Activated naive CD4-positive, alpha-beta T cell treated with anti-CD3 and anti-CD28 coated beads for 36 hours (primary cell): ENCODE measurements at places on chromosomes 4 and X. TPM values are rescaled to one million over a fixed set of nuclear protein-coding genes. Genes with fewer than 3 reads are reported as not detected.

Gene TRMT10A
- total RNA-seq: 9.2 TPM

GRCh38 chr4:6049985-6050384 lies 31.8 kb upstream of the C4orf50 start:
- H3K27me3 ChIP-seq: no peaks in the 10 kb centered on the region
- no peak overlapping the region for H3K27ac ChIP-seq
- no peak for DNase-seq
- no peaks in the 10 kb centered on the region for H3K36me3 ChIP-seq
- H3K4me1 ChIP-seq: no peaks in the 10 kb centered on the region

DNA sequence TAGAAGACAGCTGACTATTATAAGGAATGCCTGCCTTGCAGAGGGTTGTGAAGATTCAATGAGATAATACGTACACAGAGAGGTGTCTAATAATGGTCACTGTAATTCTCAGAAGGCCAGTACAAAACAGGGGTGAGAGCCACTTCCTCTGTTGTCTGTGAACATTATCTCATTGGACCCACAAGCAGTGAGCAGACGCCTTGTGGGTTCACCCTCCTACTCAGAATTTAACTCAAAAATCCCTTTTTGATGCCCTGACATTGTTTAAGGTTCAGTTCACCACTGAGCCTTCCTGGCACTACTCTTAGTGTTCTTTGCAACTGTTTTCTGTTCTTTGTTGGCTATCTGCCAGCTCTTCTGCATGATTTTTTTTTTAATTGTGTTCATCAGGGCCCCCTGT lies 467.4 kb downstream of the BCOR start:
- DNase-seq: no peak
- H3K4me1 ChIP-seq: peaks cover 28% of the 10 kb centered on the region
- H3K36me3 ChIP-seq: no peaks in the 10 kb centered on the region

- H3K36me3 ChIP-seq: no peaks in the 10 kb centered on the region
- H3K27me3 ChIP-seq: no peaks in the 10 kb centered on the region
- no peak overlapping the region for H3K4me3 ChIP-seq
- no peaks in the 10 kb centered on the region for H3K4me1 ChIP-seq
- no peak for DNase-seq
These were observed 9.9 kb downstream of the CFAP99 start for GRCh38 chr4:2428496-2429213.

Gene TMEM271
- total RNA-seq: not detected

GRCh38 chr4:15550491-15550890 lies 80.8 kb downstream of the CC2D2A start:
- no peaks in the 10 kb centered on the region for H3K27me3 ChIP-seq
- no peaks in the 10 kb centered on the region for H3K36me3 ChIP-seq
- no peak overlapping the region for H3K4me3 ChIP-seq
- H3K27ac ChIP-seq: no peak overlapping the region

DNA sequence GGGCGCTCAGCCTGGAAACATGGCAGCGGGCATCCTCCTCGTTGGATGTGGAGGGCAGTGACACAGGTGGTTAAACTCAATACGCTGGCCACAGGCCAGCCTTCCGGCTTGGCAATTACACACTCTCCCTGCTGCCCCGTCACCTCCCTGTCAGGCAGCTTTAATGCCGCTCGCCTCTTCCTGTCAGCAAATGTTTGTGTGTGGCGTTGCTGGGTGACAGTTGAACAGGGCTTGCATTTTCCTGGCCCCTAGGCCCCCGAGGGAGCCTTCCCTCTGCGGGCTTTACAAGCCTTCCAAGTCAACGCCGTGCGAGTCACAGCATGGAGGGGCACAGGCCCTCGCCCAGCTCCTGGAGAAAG lies 620.0 kb downstream of the BCOR start:
- DNase-seq: peak; percentile 48
- no peak overlapping the region for H3K27ac ChIP-seq
- peaks cover 9% of the 10 kb centered on the region for H3K4me1 ChIP-seq
- H3K27me3 ChIP-seq: no peaks in the 10 kb centered on the region
- no peak overlapping the region for H3K4me3 ChIP-seq

GRCh38 chr4:73434311-73434710 lies 1.7 kb upstream of the AFP start:
- no peak overlapping the region for H3K27ac ChIP-seq
- H3K4me3 ChIP-seq: no peak overlapping the region
- no peak for DNase-seq
- H3K27me3 ChIP-seq: peaks cover 5% of the 10 kb centered on the region

Gene IL1RAPL2
- total RNA-seq: not detected

GRCh38 chr4:54728368-54728767 lies 70.6 kb downstream of the KIT start:
- H3K27me3 ChIP-seq: no peaks in the 10 kb centered on the region
- DNase-seq: no peak
- no peaks in the 10 kb centered on the region for H3K36me3 ChIP-seq
- H3K4me3 ChIP-seq: no peak overlapping the region
- H3K4me1 ChIP-seq: no peaks in the 10 kb centered on the region
- no peak overlapping the region for H3K27ac ChIP-seq

DNA sequence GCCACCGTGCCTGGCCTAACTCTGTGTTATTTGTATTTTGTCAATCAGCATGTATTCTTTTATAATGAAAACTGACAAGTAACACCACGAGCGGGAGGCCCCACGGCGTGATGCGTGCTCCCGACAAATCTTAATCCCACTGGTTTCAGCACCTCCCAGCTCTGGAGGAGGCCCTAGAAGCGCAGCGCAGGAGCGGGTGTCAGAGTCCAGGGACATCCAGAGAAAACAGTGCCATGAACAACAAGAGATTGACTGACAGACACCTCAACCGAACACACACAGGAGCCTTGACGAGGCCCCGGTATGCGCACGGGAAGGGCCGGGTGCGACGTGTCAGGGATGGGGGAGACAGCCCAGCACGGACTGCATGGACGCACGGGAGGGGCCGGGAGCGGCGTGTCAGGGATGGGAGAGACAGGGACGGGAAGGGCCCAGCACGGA lies 23.0 kb downstream of the GAK start:
- no peak overlapping the region for H3K4me3 ChIP-seq
- H3K4me1 ChIP-seq: no peaks in the 10 kb centered on the region
- peaks cover 14% of the 10 kb centered on the region for H3K36me3 ChIP-seq
- DNase-seq: no peak
- H3K27ac ChIP-seq: no peak overlapping the region
- H3K27me3 ChIP-seq: no peaks in the 10 kb centered on the region

DNA sequence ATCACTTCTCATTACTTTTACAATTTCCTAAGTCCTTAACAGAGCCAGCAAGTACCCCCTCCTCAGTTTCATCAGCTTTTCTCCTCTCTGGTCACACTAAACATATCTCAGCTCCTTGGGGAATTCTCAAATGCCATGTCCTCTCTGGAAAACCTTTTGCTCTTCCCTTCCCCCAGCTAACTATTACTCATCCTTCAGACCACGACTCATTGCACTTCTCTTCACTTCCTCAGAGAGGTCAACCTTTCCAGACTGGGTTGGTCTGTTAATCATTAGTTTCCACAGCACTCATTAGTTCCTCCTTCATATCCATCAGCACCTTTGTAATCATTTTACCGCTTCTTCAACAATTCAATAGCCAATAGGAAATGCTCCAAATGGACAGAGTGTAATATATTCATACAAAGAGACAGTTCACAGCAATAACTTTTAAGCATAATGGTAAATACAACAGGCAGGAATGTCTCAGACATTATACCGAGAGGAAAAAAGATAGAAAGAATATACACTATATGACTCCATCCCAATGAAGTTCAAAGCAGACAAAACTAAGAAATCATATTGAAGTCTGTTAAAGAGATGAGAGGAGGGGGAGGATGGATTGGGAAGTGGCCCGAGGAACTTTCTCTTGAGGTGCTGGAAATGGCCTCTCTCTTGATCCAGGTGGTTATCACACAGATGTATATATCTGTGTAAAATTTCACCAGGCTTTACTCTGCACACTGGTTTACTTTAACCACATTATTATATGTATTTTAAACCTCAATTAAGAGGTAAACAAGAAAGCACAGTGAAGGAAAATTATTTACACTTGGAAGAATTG lies 39.6 kb downstream of the DDX60L start:
- peaks cover 20% of the 10 kb centered on the region for H3K36me3 ChIP-seq
- no peaks in the 10 kb centered on the region for H3K27me3 ChIP-seq
- H3K4me1 ChIP-seq: peaks cover 17% of the 10 kb centered on the region
- peak overlapping the region; percentile 1 for H3K27ac ChIP-seq
- no peak overlapping the region for H3K4me3 ChIP-seq

DNA sequence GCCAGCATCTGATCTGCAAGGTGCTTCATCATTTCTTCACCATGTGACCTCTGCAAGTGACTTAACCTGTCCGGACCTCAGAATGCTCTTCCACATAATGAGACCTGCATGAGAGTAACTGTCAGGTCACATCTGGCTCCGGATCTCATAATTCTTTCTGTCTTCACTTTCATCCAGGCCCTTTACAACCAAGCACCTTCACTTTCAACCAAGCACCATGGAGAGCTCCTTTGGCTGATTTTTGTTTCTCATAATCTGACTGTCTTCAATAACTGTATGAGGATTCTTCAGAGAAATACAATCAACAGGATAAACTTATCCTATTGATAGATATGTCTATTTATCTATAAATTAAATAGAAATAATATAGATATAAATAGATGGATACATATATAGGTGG lies 148.1 kb downstream of the VCX3A start:
- no peak for DNase-seq
- H3K4me3 ChIP-seq: no peak overlapping the region
- no peaks in the 10 kb centered on the region for H3K27me3 ChIP-seq

DNA sequence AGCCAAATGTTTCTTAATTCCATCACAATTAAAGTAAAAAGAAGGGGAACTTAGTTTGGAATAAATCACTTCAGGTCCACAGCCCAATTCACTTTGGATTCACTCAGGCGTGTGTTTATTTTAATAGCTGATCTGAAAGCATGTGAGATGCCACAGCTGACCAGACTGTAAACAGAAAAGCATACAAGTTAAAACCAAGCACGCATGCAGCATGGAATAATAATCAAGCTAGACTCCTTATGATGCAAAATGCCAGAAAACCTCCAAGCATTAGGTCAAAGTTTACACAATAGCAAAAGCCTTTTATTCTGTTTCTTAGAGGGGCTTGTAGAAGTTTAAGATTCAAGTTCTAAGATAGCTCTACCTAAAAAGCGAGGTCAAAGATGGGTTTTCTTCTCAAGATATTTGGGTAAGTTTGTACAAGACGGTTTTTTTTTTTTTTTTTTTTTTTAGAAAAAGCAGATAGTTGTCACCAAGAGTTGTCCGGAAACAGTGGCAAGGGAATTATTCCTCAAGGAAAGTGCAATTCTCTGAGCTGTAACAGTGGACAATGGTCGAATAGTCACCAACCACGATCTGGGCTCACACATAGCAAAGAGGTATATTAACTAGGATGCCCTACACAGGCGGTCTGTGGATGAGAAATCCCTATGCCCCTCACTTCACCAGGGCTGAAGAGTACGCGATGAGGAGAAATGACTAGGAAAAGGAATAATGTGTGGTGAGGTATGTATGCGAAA lies 763 bp upstream of the PRRG1 start:
- peaks cover 15% of the 10 kb centered on the region for H3K27me3 ChIP-seq
- H3K4me3 ChIP-seq: peak overlapping the region; percentile 21
- H3K4me1 ChIP-seq: peaks cover 4% of the 10 kb centered on the region
- H3K36me3 ChIP-seq: no peaks in the 10 kb centered on the region
- DNase-seq: no peak

Gene ARHGAP6
- not detected for total RNA-seq

GRCh38 chr4:38867478-38868058 lies at the start of gene FAM114A1:
FAM114A1 (plus strand) TSS chr4:38867806; CDS start chr4:38878079, 10,273 bp downstream.
- no peak for DNase-seq
- H3K4me1 ChIP-seq: peaks cover 8% of the 10 kb centered on the region
- no peaks in the 10 kb centered on the region for H3K36me3 ChIP-seq
- H3K27me3 ChIP-seq: peaks cover 15% of the 10 kb centered on the region
- no peak within 1 kb of the TSS for H3K27ac ChIP-seq

DNA sequence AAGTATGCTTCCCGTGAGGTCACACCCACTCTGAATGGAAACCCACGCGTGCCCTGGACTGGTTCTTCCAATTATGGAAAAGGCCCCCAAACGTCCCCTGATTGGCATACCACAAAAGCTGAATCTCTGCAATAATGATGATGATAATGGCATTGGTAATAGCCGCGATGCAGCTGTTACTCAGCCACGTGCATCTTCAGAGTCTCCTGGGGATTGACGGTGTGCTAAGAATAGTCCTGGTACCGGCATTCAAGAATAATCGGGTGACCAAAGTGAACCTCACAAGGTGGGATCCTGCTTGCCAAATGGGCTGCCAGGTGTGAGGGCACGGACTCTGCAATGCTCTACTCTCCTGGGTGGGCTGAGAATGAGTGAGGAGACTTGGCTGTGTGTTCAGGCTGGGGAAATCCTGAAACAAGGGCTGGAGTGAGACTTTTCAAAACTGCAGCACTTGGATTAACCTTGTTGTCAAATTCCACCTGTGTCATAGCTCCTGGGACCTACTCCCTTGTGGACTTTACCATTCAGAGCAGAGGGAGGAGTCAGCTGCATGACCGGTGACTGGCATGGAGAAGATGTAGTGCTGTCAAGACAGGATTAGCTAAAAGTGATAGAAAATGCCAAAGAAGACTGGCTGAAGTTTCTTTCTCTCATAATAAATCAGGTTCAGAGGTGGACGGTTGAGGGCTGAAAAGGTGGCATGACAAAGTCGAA lies 615.4 kb downstream of the MID1IP1 start:
- H3K36me3 ChIP-seq: no peaks in the 10 kb centered on the region
- H3K4me3 ChIP-seq: no peak overlapping the region
- no peaks in the 10 kb centered on the region for H3K27me3 ChIP-seq
- H3K27ac ChIP-seq: no peak overlapping the region
- peaks cover 21% of the 10 kb centered on the region for H3K4me1 ChIP-seq

Gene DAPP1
- total RNA-seq: 24.4 TPM

DNA sequence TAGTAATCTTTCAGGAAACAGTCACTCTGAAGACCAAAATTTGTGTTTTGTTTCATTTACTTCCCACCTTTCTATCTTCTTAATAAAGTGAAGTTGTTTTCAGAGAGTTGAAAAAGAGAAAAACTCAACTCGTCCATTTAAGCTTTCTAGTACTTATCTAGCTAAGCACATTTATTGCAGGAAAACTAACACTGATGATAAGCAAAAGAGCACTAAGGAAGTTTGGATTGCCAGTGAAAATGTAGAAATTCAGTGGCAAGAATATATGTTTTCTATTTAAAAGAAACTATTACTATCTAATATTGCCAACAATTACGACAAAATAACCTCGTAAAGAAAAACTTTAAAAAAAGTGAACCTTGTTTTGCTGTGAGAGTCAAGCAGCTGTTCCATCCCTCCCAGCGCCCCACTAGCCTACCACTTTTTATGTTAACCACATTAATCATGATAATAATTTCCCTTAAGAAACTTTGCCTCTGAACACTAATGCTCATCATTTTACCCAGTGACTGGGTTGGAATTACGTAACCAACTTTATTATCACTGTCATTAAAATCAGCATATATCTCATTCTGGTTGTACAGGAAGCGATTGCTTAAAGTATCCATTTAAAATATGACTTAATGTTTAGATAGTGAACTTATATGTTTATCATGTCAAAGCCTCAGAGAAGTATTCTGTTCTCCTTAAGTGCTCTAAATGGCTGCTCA lies 24.8 kb downstream of the SPRY1 start:
- peak overlapping the region; percentile 9 for H3K4me3 ChIP-seq
- no peak for DNase-seq
- H3K27me3 ChIP-seq: no peaks in the 10 kb centered on the region
- no peaks in the 10 kb centered on the region for H3K36me3 ChIP-seq
- H3K27ac ChIP-seq: peak overlapping the region; percentile 91
